Activated CD8-positive, alpha-beta memory T cell treated with anti-CD3 and anti-CD28 coated beads for 4 hours (primary cell): ENCODE measurements at places on chromosomes 5 and 9.

DNA sequence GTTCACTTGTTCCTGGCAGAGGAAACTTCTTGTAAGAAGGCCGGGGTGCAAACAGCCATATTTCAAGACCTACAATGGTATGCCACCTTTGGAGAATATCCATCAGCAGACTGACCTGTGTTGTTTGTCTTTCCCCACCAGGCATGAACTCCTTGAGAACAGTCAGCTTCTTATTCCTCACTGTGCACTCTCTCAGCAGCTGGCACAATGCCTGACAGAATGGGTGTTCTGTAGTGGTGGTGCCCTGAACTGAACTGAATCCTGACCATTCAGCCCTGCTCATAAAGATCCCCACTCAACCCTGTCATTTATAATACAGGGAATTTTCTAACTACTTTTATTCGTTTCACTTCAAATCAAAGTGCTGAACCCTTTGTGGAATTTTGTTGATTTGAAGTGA is 206.9 kb downstream of the COX7C start:
- DNase-seq, result no peak

DNA sequence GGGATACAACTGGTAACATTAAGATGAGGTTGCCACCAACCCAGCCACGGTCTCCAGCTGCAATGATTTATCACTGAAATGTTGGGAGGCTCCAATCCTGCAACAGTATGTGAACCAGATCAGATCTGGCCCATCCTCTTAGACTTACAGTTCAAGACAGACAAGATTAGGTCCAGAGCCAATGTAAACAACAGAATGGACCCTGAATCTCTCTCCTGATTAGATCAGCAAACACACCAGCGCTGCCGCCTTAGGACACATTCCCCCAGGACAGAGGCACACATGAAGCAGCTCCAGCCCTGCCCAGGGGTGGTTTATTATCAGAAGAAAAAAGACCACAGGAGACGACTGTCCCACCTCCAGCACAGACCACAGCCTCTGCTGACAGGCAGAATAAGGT is 82.1 kb downstream of the SLIT3 start:
- DNase-seq, result no peak

DNA sequence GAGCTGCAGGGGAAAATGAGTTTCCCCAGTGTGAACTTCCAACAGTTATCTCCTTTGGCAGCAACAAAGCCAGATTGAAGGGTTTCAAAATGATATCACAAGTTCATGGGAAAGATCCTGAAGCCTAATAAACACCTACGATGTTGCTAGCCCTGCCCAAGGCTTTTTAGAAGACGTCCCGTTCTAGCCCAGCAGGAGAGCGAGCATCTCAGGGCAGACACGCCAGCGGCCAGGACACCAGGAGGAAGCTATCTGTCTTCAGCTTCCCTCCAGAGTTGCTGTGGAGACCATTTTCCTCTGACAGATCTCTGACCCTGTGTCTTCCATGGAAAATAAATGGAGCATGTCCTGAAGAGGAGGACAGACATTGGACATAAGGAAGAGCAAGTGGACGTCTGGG is 98.4 kb downstream of the FBXO38 start:
- DNase-seq, result no peak

GRCh38 chr5:124554746-124555578 is 191.5 kb downstream of the ZNF608 start:
- no peak for DNase-seq

DNA sequence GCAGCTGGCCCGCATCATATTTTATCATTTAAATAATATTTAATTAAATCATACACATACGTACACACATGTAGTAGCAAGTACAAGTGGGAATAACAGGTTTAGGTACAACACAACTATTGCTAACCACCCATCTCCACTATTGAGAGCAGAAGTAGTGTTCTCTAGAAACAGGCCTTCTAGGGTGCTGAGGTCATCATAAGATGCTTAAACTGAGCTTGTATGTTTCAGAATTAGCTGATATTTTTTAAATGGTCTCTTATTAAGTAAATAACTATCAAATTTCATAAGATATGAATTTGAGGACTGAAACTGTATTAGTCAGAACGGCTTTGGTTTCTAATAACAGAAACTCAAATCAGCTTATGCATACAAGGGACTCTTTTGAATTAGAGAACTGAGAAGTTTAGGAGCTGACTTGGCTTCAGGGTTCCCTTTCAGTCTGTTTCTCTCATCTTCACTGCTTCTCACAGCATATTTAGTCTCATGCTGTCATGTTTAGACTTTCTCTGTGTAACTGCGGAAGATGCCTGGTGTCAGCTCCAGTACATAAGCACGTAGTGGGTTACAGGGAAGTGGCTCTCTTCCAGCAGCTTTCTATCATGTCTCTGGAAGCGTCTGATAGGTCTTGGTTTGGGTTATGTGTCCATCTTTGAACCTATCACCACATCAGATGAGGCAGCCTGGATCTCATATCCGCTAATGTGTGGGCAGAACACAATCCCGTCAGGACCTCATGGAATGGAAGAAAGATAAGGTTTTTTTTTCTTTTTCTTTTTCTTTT is 25.0 kb upstream of the OCLN start:
- no peak for DNase-seq

GRCh38 chr5:60674251-60675069 is 25.5 kb downstream of the DEPDC1B start:
- no peak for DNase-seq

GRCh38 chr5:151072630-151073025 is 8.2 kb downstream of the TNIP1 start:
- no peak for DNase-seq

DNA sequence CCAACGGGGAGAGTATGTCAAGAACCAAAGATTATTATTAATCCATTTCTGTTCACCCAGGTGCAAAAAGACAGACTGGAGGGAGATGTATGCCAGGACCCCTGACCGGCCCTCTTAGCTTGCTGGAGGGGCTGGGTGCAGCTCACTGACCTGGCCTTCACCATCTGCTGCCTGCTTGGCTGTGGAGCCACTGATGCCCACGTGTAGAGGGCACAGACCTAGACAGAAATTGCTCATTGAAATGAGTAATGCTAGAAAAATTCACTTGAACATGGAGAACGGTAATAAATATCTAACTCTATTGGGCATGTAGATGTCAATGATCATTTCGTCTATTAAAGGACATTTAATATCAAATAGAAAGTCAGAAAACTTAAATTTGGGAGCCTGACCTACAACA is 58.8 kb upstream of the ERCC6L2 start:
- no peak for DNase-seq

DNA sequence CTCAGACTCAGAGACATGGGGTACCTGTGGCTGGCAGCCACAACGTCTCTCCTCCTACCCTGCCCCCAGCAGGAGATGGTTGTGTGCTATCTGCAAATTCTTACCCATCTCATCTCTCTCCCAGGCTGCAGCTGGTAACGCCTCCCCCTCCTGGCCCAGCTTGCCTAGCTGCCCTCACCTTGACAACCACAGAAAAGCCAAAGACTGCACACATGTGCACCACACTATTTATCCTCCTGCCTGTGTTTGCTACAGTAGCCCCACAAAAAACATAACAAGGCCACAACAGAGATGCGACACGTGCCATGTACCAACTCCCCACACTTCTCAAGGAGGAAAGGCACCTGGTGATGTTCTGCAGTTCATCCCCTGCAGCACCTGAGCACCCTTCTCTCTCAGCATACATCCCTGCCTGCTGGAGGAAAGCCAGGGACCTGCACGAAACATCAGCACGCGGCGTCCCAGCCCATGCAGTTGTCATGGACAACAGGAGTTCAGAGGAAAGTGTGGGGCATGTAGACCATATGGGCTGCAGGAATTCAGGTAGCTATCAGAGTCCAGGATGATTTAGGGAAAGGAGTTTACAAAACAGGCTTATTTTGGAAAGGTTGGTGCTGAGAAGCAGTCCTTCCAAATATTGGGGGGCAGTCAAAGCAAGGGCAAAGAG is 168.7 kb downstream of the C5orf15 start:
- no peak for DNase-seq
